ENCODE measurements at places on chromosomes 2 and 18.

- no peak for DNase-seq
Observed at GRCh38 chr2:120288016-120288373, 35.3 kb downstream of the RALB start.

DNA sequence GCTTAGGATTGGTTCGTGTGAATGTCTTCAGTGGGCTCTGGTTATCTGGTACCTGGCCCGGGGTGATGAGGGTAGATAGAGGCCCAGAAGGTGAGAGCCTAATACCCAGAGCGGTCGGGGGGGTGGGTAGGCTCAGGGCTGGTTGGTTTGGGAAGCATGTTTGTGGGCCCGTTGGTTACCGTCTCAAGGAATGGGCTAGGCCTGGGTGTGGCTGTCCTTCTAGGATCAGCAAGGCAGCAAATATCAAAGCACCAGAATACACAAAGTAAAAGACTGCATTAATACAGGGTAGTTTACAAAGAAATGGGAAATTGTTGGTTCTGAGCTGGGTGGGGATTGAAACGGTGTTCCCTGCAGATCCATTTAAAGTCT is 6.0 kb upstream of the IL1R2 start:
- DNase-seq: no peak

DNA sequence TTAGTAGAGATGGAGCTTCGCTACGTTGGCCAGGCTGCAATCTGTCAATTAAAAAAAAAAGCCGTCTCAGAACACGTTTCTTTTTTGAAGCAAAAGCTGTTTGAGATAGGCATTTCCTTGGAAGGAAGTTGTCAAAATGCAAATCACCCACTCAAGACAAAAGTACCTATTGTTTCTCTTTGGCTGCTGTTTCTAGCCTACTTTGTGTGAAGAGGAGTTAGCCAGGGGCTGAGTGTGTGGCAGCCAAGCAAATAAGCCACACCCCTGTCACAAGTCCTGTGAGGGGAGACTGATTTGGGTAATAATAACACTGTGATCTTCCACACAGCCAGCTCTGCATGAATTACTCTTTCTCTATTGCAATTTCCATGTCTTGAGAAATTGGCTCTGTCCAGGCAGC is 47.4 kb upstream of the CDCA7 start:
- DNase-seq: no peak

DNA sequence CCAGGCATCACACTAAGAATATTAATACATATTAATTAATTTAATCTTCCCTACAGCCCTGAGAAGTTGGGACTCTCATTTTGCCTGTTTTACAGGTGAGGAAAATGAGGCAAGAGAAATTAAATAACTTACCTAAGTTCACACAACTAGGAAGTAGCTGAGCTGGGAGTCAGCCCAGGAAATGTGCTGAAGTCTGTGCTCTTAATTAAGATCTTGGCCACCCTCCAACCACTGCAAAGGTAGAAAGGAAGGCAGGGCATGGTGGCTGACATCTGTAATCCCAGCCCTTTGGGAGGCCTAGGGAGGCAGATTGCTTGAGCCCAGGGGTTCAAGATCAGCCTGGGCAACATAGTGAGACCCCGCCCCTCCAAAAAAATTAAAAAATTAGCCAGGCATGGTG is 12.9 kb upstream of the MGAT4A start:
- no peak for DNase-seq

- DNase-seq: no peak
Observed at GRCh38 chr18:60893355-60894097, 439.7 kb upstream of the CDH20 start.

DNA sequence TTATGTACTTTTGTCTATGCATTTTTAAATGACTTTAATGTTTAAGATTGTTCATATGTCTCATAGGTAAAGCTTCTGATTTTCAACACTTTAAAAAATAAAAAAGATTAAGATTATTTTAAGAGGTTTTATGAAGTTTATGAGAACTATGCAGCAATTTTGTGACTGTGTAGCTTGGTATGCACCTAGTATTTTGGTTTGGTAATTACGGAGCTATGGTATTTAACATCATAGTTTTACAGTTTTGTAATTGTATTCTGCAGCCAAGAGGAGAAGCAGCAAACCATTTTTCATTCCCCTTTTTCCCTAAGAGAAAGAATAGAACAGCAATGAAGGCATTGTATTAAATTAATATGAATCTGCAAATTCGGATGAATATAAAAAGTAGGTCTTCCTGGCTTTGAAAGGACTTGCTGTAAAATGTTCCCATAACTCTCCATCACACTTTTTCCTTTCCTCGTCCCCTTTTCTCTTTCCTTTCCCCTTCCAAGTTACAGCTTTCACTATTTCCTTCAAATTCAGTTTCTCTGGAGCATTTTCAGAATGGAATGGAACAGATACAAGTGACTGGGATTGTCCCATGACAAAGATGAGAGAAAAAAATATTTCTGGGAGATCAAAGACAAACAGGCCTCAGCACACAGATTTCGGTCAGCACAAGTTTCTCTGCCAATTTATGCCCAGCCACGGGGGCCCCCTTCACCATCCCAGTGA is 26.1 kb upstream of the PIEZO2 start:
- DNase-seq: no peak

DNA sequence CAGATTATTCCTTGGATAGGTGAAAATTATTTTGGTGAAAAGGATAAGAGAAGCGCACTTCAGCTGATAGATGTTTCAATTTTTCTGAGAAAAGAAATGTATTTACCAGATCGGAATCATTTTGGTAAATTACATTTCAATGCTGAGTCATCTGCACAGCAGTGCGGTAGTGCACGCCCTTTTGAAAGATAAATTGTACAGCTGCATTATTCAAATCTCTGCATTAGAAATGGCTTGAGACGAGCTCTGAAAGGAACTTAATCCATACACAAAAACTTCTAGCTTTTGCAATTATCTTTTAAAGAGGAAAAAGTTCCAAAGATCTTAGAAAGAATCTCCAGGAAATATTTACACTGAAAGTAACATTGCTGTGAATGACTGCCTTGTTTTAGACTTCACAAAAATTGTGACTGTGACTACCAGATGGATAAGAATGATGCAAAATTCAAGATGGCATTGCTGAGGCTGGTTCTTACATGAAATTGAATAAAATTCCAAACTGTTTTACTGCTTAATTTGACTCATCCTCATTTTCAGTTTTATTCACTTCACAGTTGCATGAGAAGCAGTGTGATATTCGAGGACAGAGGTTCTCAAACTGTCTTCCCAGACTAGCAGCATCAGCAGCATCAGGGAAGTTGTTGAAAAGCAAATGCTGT is 161.7 kb downstream of the RND3 start:
- DNase-seq: no peak

GRCh38 chr2:202660796-202661195 is 26.0 kb downstream of the FAM117B start:
- DNase-seq: no peak

GRCh38 chr2:233013027-233013461 is at the start of gene NGEF:
NGEF (minus strand) TSS chr2:233013256; CDS start chr2:232974890, 38,366 bp downstream.
- DNase-seq: no peak

DNA sequence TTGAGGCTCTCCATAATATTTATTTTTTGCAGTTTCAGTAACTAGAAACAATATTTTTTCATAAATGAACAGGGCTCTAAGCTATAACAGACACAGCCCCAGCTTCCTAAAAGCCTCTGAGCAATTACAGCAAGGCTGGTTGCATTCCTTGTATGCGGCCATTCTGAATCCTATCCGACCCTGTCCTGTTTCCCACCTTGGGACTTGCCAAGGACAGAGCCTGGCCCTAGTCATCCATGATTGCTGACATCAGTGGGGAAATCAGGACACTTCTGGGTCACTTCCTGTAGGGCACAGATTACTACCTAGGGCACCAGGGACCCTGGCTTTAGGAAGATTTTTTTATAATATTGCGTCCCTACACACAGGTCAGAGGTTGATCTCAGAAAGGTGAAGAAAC is 5.5 kb downstream of the TMEM177 start:
- no peak for DNase-seq

- no peak for DNase-seq
Observed at GRCh38 chr2:162914161-162914560, 75.6 kb upstream of the KCNH7 start.

DNA sequence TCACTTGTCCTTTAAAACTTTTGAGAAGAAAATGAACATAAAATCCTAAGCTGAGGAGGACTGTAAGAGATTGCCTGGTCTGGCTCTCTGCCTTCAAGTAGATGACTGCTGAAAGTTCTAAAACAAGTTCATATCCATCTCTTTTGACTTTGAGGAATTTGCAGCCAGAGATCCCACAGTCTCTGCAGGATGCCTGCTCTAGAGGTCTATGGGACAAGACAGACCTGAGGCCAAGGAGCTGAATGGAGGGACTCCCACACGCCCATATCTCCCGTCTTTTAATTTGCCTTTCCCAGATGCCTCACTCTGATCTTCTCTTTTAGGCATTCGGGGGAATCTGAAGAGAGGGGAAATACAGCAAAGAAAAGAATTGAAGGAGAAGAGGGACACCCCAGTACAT is 255.9 kb upstream of the RASGRP3 start:
- DNase-seq: no peak

DNA sequence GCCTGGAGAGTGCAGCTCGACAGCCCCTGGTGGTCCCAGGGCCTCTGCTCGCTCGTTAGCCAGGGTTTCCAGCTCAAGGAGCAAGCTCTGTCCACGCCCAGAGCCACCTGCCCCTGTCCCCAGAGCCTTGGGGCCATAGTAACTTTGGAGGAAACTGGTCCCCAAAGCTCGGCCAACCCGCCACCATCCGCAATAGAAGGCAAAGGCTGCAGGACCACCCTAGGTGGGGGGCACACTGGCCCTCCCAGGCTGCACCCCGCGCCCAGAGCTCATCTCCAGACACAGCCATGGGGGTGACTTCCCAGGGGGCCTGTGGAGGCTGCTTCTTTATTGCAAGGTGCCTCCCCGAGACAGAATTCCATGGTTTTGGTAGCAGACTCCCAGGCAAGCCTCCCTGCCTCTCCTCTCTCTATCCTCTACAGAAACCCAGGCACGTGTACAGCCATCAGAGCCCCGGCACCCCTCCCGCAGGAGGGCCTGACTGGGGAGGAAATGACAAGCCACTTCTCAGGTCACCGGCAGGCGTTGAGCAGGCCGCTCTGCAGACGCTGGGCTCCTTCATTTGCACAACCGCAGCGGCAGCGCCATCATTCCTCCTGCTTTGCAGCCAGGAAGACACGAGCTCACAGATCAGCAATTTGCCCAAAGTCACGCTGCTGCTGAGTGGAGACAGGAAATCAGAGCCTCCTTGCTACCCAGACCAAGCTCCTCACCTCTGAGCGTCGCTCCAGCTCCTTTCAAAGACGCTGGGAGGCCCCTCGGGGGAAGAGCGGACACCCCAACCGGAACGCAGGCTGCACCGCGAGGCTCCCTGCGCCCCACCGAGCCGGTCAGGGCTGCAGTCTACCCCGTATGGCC is 80.2 kb downstream of the NDUFA10 start:
- DNase-seq: peak; percentile 17

GRCh38 chr2:212289301-212289700 is 249.3 kb downstream of the ERBB4 start:
- no peak for DNase-seq

DNA sequence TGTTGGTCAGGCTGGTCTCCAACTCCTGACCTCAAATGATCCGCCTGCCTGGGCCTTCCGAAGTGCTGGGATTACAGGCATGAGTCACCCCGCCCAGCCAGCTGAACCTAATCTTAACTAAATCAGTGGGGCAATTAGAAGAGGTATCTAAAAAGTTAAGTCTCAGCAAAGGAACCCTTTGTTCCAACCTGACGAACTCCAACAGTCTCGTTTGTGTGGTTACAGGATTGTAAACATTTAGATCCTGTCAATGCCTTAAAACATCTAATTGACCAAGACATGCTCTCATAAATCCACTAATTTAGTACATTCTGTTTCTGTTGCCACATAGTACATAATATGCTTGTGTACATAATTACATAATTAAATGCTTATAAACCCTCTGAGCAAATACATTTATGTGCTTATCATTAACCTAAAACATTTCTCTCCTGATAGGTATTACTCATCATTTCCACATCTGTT is 31.1 kb upstream of the STK39 start:
- DNase-seq: no peak

DNA sequence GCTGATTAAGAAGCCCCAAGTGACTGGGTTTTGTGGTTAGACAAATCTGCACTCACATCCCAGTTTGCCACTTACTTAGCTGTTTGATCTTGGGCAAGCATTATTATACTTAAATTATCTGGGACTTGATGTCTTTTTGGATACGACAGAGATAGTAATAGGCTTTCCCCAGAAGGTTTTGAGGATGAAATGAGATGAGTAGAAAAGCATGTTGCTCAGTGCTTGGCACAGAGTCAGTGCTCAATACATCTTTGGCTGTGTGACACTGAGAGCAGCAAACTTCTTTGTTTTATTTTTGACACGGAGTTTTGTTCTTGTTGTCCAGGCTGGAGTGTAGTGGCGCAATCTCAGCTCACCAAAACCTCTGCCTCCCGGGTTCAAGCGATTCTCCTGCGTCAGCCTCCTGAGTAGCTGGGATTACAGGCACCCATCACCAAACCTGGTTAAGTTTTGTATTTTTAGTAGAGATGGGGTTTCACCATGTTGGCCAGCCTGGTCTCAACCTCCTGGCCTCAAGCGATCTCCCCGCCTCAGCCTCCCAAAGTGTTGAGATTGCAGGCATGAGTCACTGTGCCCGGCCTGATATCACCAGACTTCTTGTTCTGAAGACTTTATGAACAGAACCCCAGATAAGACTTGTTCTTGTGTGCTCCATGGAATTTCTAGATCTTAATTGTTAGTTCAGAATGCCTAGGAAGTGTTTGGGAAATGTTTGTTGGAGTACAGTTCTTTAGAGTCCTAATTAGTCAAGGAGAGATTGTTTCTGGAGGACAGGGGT is 521.2 kb downstream of the SLC4A3 start:
- DNase-seq: no peak

- no peak for DNase-seq
Observed at GRCh38 chr2:131426727-131427126, 49.2 kb upstream of the TUBA3D start.

GRCh38 chr18:63730773-63731172 is 28.0 kb downstream of the SERPINB11 start:
- DNase-seq: no peak

DNA sequence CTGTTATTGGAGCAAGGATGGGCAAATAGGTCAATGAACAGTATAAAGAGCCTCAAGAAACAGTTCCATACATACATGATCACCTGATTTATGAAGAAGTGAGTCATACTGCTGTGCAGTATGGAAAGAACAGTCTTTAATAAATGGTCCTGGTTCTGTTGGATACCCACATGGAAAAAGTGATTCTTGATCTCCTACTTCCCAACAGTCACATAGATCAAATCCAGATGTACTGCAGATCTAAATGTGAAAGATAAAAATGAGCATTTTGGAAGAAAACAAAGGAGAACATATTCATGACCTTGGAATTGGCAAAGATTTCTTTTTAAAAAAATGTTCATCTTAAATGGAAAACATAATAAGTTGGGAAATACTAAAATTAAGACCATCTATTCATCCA is 75.8 kb downstream of the CCDC148 start:
- no peak for DNase-seq

All from T-helper 17 cell (primary cell).